Ecto neural progenitor cell (in vitro differentiated cells): ENCODE measurements at places on chromosomes 5 and 9.

DNA sequence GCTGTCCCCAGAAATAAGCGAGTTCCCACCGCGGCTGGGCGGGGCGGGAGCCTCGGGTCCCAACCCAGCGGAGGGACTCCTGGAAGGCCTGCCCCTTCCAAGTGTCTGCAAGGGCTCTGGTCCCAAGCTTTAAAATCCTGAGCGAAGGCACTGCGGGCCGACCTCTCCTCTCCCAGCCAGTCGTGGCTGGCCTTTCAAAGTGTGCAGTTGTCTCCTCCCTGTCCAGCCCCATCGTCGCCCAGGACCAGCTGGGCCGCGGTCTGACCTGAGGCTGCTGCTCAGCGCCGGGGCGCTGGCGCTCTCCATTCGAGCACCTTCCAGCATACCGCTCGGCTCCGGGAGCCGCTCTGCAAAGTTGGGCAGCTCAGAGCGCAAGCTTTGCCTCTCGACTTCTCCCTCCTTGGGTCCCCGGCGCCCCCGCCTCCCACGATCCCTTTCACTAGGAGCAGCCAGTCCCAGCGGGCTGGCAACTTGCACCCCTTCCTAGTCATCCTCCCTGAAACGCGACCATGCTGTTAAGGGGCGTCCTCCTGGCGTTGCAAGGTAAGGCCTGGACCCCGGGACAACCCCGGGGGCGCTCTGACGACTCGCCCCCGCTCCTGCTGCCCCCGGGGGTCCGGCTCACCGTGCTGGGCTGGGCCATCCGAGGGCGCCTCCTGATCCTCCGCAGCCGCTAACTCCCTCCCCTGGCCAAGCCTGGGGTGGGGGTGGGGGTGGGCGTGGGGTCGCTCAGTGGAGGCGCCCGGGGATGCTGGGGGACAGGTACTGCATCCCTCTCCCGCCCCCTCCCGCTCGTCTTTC lies at the start of gene MAMDC2:
TSS of gene MAMDC2 (plus strand) at position 160 of the 801 bp plus-strand sequence. CDS start at position 510, 350 bp downstream.
- peak; percentile 78 for DNase-seq

DNA sequence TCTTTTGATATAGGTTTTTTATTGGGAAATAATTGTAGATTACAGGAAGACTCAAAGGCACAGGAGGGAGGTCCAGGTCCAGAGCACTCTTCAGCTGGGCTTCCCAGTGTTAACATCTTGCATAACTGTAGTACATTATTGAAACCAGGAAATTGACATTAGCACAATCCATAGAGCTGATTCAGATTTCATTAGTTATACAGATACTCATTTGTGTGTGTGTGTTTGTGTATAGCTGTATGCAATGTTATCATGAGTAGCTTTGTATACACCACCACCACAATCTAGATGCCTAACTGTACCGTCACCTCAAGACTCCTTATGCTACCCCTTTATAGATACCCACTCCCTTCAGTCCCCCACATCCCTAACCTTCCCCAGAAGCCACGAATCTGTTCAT lies 47.9 kb downstream of the SLC36A1 start:
- DNase-seq, result no peak

DNA sequence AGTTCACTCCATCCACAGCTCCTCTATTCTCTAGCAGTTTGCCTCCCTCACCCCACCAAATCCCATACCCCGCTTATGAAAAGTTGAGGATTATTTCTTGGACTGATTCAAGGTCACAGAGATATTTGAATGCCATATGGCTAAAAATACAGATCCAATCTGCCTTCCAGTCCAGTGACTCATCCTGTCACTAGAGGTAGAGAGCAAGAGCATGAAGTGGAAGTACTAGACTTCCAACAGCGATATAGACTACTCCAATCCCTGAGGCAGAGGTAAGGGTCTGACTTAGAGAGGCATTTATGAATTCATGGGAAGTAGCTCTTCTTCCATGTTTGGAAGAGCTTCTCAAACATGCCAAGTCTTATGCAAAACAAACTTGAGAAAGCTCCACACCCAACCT lies 72.4 kb upstream of the CCL21 start:
- no peak for DNase-seq

DNA sequence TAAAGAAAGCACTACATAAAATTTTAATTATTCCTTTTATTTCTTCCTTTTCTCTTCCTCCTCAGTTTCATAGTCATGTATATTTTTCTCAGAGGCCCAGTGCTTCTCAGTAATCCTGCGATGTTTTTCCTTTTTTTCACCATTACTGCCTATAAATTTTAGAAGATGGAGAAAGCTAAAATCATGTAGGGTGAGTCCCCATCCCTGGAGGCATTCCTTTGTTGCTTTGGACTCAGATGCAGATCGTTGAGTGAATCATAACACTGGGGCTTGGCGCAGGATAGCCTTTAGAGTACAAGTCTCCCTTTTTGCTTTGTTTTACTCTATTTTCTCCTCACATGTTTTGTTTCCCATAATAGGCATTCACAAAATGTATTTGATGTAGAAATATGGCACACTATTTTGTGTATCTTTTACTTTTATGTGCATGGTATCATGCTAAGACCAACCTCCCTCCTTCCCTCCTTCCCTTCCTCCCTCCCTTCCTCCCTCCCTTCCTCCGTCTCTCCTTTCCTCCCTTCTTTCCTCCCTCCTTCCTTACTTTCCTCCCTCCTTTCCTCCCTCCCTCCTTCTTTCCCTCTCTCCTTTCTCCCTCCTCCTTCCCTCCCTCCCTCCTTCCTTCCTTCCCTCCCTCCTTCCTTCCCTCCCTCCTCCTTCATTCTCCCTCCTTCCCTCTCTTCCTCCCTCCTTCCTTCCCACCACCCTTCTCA lies 72.4 kb downstream of the NUDT12 start:
- no peak for DNase-seq

GRCh38 chr5:94863951-94864350 lies 245.5 kb downstream of the SLF1 start:
- no peak for DNase-seq

DNA sequence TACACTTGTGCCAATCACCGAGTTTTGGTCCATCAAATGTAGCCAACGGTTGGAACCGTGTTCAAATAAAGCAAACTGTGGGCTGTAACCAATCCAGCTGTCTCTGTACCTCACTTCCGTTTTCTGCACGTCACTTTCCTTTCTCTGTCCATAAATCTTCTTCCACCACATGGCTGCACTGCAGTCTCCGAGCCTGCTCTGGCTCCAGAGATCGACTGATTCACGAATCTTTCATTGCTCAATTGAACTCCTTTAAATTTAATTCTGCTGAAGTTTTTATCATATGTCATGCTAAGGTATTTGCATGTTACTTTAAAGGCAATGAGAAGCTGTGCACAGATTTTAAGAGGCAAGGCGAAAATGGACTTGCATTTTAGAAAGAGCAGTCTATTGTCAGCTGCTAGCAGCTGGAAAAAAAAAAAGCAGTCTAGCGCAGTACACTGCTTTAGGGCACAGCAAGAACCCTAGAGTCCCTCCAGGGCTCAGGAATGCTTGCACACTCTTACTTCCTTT lies 13.2 kb downstream of the TTC39B start:
- DNase-seq, result no peak

- DNase-seq, result peak; percentile 49
Observed at GRCh38 chr9:4886698-4887097, 94.0 kb downstream of the RCL1 start.

GRCh38 chr9:118829334-118829733 lies 539.9 kb downstream of the BRINP1 start:
- no peak for DNase-seq

- DNase-seq, result no peak
Observed at GRCh38 chr5:96857924-96858323, 18.4 kb upstream of the ERAP2 start.

GRCh38 chr5:124910354-124911016 lies 164.0 kb upstream of the ZNF608 start:
- DNase-seq, result no peak

GRCh38 chr5:59758566-59758965 lies 135.0 kb downstream of the PDE4D start:
- DNase-seq, result no peak

GRCh38 chr5:138945421-138946240 lies 70.5 kb upstream of the LRRTM2 start:
- DNase-seq, result peak; percentile 90

- no peak for DNase-seq
Observed at GRCh38 chr9:70058569-70059116, 15.0 kb downstream of the MAMDC2 start.

- DNase-seq, result no peak
Observed at GRCh38 chr5:139276426-139276825, 17.1 kb upstream of the MATR3 start.

DNA sequence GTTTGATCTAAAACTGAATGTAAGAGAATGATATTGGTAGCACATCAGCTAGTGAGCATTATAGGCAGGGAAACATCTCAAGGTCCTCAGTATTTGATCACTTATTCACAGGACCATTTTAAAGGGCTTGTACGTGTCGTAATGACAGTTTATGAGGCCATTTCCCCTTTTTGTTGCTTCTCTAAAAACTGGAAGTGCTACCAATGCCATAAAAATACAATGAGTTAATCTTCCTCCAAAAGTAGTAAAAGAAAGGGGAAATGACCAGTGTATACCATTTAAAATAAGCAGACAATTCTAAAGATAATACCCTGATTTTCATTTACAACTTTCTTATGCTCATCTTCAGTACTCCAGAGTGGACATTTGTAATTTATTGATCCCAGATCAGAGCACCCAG lies 285.8 kb upstream of the PCSK5 start:
- no peak for DNase-seq

- no peak for DNase-seq
Observed at GRCh38 chr5:14190194-14191164, 47.3 kb downstream of the TRIO start.

- DNase-seq, result no peak
Observed at GRCh38 chr9:15289603-15290002, 17.4 kb downstream of the TTC39B start.

DNA sequence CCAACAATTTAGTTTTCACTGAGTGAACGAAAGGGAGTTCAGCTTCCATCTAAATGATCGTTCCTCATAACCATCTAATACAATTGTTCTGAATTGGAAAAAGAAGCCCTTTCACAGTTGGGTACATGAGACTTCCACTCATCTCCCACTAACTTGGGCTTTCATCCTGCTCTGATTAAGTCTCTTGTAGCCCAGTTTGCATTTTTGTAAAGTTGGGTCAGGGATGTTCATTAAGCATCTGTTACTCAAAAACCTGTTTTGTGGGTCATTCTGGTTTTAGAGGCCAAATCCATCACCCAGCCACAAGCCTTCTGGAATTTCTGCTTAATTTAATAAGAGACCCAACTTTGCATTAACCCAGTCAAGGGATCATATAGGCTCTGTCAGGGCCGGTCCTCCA lies 385.3 kb downstream of the BNC2 start:
- DNase-seq, result no peak

GRCh38 chr5:39599721-39600431 lies 175.1 kb upstream of the DAB2 start:
- no peak for DNase-seq

DNA sequence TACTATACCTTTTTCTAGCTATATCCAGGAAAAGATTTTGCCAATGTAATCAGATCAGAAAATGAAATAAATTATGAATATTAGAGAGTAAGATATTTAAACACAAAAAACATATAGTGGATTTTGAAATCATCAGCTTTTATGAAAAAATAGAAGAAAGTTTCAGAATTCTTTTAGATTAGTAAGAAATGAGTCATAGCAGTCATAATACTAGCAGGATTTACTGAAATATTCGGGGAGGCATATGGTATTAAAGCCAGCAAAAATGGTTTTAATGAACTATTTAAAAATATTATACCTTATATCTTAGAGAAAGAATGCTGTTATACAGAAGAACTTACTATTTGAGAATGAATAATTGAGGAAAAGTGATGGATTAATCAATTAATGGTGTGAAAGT lies 303.6 kb upstream of the NUDT12 start:
- no peak for DNase-seq

DNA sequence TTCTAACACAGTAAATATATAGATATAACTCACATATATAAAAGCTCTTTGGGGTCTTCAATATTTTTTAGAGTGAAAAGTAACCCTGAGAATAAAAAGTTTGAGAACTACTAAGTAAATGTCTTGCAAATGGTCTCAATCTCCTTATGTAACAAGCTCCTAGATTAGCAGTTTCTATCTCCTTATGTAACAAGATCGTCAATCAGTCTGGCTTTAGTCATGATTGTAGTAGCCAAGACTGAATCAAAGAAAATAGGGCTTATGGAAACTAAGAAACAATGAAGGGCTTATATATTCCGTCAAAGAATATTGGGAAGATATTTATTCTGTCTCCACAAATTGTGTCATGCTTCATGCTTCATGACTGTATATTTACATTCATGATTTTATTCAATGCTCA lies 22.4 kb upstream of the FREM1 start:
- DNase-seq, result no peak

- DNase-seq, result peak; percentile 31
Observed at GRCh38 chr5:172533399-172534228, 79.3 kb upstream of the SH3PXD2B start.
